ELR (cell line): ENCODE measurements at places on chromosomes 12 and 14.

- DNase-seq: peak; percentile 53
These were observed 4.7 kb downstream of the FLRT2 start for GRCh38 chr14:85534458-85535293.

DNA sequence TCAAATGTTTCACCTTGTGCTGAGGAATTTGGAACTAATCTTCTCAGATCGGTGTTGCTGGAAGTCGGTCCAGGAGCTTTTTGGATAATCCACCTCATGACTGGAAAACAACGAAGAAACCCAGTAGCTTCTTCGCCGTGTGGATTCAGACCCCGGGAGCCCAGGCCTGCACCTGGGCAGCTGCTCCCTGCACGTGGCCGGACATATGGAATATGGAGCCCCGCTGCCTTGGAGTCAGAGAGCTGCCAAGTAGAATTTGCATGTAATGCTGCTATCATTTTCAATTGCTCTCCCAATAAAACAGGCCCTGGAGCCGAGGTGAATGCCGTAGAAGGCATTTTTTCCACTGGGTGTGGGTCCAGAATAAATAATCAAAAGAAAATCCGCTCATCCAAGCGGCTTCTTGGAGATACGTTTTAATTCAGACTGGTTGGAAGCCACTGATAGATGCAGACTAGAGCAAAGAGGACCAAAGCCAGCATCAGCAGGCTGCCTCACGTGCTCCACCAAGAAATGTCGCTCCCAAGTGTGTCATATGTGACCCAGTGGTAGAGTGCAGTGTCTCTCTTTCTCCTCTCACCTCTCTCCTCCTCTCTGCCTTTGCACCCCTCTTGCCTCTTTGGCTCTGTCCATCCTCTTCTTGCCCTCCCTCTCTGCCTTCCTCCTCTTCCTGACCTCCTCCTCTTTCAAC is 115.3 kb downstream of the ZNF664 start:
- DNase-seq: no peak

GRCh38 chr12:97257726-97258125 is 204.9 kb upstream of the RMST start:
- DNase-seq: no peak

DNA sequence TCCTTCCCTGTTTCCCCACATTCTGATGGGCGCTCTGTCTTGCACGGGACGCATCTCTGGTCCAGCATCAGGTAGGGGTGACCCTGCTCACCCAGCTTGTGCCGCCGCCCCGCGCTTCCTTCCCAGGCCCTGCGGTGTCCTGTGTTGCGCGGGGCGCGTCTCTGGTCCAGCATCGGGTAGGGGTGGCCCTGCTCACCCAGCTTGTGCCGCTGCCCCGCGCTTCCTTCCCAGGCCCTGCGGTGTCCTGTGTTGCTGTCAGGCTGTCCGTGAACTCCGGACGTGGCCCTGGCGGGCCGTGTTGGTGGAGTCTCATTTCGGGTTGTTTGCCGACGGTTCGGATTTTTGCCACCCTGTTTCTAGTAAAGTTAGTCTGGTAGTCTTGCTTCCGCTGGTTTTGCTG is 6.8 kb downstream of the FBRSL1 start:
- no peak for DNase-seq

- no peak for DNase-seq
These were observed 70.1 kb downstream of the CLIP1 start for GRCh38 chr12:122352394-122352793.
